ENCODE measurements at places on chromosomes 5 and 9.

- DNase-seq = no peak
These were observed 589.8 kb upstream of the CYLC2 start for GRCh38 chr9:102405218-102405867.

DNA sequence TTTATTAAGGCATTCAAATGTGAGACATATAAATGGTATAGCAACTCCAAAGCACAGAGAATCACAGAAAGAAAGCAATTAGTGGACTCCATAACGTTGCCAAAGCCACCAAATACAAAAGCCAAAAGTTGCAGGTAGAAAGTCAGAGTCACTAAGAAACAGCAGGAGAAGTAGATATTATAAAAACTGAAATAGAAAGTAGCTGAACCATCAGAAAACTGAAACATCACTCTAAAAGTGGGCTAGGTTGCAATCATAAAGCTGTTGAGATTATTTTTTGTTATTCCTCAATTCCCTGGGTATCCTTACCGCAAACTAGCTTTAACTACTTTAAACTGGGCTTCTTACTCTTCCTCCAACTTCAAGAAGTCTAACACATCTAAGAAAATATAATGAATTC lies 108.1 kb upstream of the ARRDC3 start:
- DNase-seq = no peak

GRCh38 chr9:118563677-118564076 lies 805.6 kb downstream of the BRINP1 start:
- no peak for DNase-seq

DNA sequence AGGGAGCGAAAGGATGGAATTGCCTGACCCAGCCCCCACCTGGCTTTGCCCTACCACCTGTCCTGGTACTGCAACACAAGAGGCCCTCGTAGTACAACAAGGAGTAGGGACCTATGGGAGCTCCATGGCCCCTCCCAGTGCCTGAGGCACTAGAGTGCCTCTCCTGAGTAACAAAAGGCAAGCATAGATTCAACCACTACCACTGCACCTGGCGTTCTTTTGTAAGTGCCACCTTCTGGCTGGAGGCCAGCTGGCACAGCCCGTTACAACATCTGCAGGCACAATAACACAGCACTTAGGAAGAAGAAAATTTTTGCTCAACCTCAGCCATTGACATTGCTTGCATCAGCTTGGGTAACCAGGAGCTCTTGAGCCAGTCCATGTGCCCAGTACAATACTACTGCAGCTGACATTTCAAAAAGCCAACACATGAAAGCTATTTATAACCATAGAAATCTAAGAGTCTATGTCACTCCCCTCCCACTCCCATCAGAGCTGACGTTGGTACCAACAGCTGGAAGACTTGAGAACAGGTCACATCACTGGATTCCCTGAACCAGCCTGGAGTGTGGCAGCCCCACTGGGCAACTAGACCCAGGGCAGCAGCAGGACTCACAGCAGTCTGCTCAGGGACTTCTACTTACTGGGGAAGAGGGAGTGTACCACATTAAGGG lies 17.7 kb upstream of the FAM174A start:
- DNase-seq = no peak

DNA sequence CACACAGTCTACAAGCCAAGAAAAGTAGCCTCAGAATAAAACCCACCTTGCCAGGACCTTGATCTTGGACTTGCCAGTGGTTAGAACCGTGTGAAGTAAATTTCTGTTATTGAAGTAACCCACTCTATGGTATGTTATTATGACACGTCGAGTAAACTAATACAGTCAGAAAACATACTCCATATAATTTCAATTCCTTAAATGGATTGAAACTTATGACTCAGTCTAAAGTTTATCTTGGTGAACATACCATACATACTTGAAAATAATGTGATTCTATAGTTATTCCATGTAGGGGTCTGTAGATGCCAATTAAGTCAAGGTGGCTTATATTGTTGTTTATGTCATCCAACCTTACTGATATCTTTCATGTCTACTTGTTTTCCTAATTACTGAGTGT lies 950.7 kb downstream of the TLE4 start:
- DNase-seq = no peak

DNA sequence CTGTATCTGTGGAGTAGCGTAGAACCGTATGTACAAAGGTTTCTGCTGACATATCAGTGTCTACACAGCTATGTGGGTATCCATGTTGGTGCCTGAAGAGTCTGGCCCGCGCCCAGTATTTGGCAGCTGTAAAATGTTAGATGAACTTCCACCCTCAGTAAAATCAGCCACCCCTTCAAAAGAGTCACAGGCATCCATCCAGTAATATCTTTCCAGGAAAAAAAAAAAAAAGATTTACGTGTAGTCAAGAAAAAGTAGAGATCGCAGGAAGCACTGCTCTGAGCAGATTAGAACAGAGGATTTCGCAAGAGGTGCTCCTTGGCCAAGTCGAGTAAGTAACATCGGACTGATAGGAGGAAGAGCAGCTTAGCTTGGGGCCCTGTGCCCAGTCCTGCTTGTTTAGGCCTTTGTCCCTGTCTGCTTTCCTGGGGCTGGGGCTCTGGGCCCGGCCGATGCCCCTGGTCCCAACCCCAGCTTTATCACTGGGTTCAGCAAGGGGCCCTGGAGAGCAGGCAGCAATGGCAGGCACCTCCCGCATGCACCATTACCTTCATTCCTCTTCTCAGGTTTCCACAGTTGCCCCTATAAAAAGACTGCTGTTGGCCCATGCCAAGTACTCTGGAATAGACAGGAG lies 21.2 kb downstream of the DAPK1 start:
- DNase-seq = no peak

DNA sequence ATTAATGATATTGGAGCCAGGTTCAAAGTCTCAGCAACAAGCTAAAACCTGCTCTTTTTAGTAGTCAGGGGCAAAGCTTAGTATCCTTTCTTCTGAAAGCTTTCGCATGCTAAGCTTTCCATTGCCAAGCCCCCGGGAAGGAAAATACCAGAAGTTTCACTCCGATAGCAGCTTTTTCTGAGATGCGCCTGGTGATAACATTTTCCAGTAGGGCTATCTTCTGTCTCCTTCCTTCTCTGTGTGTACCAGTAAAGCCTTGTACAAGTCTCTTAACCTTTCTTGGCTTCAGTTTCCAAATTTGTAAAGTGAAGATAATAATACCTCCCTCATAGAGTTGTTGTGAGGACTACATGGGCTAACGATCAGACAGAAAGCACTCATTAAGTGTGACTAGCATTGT lies 36.7 kb downstream of the DOCK8 start:
- DNase-seq = no peak

- no peak for DNase-seq
These were observed 410.2 kb upstream of the IRX2 start for GRCh38 chr5:3161672-3162071.

DNA sequence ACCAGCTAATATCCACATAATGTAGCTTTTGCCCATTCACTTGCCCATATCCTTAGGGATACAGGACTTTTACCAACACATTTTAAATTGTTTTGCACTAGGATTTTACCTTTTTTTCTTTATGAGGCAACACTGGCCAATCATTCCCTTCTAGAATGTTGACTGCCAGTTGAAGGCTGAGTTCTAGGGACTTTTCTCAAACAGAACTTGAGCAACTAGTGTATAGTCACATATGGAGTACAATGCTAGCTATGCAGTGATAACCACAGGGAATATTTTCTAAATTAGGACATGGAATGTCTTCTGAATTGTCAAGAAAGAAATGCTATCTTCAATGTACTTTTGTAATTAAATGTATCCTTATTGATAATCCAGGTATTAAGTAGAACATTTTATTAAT lies 133.6 kb downstream of the OXCT1 start:
- no peak for DNase-seq

DNA sequence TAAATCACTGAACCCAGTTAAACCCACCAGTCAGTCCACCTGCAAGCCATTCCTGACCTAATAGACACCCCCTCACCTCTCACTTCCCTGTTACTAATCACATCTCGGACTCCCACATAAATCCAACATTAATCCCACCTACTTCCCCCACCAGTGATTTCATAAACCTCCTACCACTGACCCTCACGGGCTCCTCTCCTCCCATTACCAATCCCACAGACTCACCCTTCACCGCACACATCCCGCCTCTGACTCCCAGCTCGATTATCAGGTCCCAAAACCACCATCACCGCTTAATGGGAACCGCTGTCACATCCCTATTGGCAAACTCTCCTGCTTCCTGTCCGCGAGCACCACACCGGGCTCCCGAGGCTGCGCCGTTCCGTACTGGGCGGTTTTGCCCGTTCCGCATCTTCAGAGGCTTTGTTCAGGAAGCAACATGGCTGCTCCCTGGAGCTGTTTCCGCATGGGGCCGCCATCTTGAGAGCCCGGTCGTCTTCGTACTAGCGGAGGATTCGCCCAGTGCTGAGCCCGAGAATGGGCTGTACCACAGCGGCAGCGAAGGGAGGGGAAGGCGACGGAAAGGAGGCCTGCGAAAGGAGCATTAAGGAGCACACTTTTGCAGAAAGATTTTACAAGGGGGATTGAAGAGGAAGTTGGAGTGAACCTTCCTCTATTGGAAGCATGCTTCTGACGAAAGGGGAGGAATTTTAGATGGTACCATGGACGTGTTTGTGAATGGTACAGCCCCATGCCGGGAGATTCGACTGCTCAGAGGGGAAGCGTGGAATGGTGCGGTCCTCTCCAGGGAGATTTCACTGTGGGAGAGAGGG lies at the start of gene ZNF300:
Gene ZNF300 (minus strand): TSS at position 502 of the 833 bp plus-strand sequence. CDS start 1,825 bp downstream, outside the sequence.
- DNase-seq = no peak

DNA sequence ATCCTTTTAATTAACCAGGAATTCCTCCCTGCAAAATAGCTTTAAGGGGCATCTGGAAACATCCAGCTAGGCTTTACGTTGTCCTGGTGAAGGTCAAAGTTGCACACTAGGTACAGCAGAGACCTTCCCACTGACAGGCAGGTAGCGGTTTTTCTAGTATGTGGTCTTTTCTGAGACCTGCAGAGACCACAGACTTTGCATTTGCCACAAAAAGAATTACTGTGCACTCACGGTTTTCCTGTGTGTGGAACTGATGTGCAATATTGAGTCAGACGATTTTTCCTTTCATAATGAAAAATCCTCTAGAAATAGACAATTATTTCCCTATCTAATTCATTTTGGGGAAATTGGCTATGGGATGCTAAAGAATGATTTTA lies 417.0 kb upstream of the ADAMTSL1 start:
- DNase-seq = no peak

- DNase-seq = peak; percentile 59
These were observed 34.2 kb downstream of the STC2 start for GRCh38 chr5:173293817-173294672.

GRCh38 chr9:122315534-122315933 lies 50.9 kb downstream of the MRRF start:
- DNase-seq = no peak

GRCh38 chr5:376799-377325 lies 55.3 kb downstream of the AHRR start:
- no peak for DNase-seq

- peak; percentile 15 for DNase-seq
These were observed 61.3 kb upstream of the MEGF10 start for GRCh38 chr5:127229185-127229889.

- no peak for DNase-seq
These were observed 25.7 kb downstream of the CEP72 start for GRCh38 chr5:637581-638450.

DNA sequence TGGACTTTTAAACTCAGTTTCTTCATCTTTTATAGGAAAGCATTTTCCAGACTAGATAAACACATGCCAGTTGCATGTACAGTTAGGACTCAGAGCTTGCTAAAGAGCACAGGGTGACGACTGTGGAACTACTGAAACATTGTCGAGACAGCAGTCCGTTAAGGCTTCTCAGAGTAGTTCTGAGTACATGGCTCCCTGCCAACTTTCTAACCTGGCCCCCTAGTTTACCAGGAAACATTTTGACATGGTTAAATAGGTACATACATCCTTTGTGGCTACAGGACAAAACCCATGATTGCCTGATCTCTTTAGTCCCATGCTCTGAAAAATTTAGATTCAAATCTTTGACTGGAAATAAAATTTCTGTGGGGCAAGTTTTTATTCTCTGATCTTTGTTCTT lies 129.7 kb downstream of the SLF1 start:
- DNase-seq = no peak

DNA sequence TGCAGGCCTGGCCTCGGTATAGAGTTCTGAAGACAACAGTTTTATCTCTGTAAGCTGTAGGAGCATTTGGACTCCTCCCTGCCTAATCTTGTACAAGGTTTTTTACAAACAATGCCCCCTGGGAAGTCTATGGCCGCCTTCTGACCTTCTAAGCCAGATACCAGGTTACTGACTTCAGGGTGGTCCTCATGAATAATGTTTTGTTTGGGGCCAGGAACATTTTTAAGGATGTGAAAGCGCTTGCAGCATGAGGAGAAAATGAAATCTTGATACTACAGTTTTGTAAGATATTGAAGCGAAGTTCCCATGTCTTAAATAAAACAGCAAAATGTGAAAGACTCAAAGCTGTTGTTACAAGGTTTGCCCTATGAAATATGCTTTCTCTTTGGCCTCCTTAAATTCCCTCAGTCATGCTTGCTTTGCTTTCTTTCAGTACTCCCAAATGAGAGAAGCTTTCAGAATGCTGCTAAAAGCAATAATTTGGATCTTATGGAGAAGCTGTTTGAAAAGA lies 5.2 kb downstream of the ANKDD1B start:
- DNase-seq = no peak

DNA sequence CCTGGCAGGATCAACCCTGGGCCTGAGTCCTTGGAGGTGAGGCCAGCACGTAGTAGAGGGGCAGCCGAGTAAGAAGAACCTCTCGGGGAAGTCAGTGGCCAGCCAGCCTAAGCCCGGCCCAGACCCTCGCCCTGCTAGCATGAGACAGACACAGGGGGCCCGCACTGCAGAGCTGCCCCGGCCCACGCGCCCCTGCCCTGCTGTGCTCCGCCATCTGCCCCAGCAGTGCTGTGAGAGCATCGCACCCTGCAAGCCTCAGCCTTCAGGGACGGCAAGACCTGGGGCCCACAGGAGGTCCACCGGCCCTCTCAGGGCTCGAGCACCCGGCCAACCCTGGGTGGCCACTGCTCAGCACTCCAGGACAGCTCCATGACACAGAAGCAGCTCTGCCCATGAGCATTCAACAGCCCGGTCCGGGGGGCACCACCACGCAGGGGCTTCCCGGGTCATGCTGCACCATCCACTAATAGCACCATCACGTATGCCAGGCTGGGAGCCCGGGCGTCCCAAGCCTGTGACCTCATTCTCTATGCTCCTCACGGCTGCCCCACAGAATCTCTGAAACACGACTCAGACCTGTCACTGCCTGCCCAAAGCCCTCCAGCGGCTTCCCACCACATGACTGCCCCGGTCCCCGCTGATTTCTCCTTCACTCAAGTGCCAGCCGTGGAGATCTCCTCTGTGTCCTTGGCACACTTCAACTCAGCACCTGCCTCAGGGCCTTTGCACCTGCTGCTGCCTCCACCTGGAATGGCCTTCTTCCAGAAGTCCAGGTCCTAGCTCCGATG lies 38.1 kb downstream of the ADAMTS2 start:
- no peak for DNase-seq

- no peak for DNase-seq
These were observed 8.9 kb upstream of the NKX2-5 start for GRCh38 chr5:173243831-173244305.

DNA sequence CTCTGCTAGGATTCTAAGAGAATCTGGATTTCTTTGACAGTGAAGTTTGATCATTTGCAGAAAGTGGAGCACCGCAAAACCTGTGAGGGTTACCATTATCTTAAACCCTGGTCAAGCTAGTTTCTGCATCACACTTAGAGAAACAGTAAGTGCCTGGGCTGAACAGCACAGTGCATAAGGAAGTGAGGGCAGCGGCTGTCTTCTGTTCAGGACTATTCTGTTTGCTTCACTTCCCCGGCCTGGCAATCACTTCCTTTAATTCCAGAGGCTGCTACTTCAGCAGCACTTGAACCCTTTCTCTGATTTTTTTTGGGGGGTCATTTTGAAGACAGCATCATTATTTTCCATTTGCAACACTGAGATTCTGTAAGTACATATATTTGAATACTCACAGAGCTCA lies 32.0 kb downstream of the SEMA6A start:
- DNase-seq = no peak

- DNase-seq = no peak
These were observed 10.4 kb upstream of the F2R start for GRCh38 chr5:76705574-76705973.

Measured in stimulated activated CD4-positive, alpha-beta T cell treated with anti-CD3 and anti-CD28 coated beads, Interleukin-1b, Interleukin-23, amount 100 ng/mL, for 1 hour (primary cell).